ENCODE measurements at places on chromosomes 1 and 21. TPM values are rescaled to one million over a fixed set of nuclear protein-coding genes. Genes with fewer than 3 reads are reported as not detected.

Gene ADAMTS1
- 21.0 TPM for polyA plus RNA-seq

Gene CORT
- polyA plus RNA-seq, result not detected

Gene SPATA1
- polyA plus RNA-seq, result 1.5 TPM

Gene PPM1J
- 0.50 TPM for polyA plus RNA-seq

Gene AMPD1
- polyA plus RNA-seq, result not detected

Gene TDRD10
- polyA plus RNA-seq, result 2.4 TPM

GRCh38 chr1:2791027-2791760 is 10.3 kb downstream of the TTC34 start:
- no peak for DNase-seq

DNA sequence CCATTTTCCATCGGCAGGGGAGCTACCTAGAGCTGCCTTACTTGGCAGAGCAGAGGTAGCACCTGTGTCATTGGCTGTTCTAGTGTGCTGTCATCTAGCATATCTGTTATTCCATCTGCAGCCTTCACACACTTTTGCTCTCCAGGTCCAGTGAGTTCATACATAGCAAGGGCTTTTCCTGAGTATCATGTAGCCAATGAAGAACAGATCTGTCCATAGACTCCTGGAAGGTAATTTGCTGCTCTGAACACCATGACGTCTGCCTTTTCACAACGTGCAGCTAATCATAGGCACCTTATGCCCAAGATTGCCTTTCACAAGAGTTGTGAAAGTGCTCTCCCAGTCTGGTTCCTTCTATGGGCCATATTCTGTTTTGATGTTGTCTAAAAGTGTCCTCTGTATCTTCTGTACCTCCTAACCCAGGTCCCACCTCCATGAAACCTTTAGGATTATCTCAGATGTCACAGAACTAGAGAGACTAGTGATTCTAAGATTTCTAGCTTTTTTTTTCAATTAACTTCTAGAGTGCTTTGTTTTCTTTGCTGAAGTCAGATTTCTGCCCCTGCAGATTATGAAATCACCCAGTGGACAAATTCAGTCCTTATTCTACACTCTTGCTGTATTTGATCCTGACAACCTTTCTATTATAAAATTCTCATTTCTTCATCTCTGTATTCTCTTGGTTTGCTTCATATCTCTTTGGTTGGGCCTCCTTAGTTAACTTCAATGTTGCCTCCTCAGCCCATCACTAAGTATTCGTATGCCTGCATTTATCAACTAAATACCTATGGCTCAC is 134.8 kb downstream of the PBX1 start:
- no peak for DNase-seq

- DNase-seq, result no peak
These were observed 25.8 kb upstream of the IL6R start for GRCh38 chr1:154379301-154379700.

DNA sequence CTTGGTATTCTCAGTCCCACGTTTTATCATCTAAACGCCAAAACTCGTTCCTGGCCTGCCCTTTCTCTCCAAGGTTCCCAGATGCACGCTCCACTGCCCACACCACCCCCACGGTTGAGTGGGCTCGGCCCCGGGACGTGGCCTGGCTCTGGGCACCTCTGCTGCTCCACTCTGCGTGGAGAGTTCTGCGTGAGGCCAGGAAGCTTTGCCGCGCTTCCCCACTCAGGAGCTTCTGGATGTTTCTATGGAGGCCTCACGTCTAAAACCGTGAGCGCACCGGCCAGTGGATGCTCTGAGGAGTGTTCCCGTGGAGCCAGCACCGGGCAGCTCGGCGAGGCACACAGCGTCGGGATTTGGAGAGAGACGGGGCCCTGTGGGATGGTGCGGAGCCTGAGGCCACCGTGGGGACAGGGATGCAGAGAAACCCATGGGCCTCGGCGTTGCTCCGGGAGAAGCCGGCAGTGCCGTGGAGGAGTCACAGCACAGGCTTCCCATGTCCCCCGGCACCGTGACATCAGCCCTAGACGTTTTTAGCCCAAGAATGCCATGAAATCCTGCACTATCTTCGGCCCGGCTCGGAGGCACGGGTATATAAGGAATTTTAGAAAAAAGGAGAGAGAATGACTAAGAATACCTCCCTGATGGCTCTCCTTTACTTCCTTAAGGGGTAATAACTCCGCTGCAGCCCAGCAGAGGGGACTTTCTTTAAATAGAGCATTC is 125.9 kb downstream of the PRDM16 start:
- DNase-seq, result no peak

DNA sequence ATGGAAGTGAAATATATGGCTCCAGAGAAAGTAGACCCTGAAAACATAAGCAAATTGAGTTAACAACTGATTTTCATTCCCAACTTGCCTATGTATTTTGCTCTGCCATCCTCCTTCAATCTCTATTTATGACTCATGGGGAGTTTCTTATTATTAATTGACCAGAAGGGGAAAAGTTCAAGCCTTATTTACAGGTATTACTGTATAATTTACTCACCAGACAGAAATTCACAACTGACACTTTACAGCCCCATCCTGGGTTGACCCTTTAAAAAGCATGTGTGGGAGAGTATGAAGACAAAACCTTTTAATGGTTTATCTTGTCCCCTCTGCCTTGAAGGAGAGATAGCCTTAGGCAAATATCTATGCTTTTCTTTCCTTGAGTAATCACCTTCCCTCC is 39.8 kb upstream of the C1orf53 start:
- no peak for DNase-seq

DNA sequence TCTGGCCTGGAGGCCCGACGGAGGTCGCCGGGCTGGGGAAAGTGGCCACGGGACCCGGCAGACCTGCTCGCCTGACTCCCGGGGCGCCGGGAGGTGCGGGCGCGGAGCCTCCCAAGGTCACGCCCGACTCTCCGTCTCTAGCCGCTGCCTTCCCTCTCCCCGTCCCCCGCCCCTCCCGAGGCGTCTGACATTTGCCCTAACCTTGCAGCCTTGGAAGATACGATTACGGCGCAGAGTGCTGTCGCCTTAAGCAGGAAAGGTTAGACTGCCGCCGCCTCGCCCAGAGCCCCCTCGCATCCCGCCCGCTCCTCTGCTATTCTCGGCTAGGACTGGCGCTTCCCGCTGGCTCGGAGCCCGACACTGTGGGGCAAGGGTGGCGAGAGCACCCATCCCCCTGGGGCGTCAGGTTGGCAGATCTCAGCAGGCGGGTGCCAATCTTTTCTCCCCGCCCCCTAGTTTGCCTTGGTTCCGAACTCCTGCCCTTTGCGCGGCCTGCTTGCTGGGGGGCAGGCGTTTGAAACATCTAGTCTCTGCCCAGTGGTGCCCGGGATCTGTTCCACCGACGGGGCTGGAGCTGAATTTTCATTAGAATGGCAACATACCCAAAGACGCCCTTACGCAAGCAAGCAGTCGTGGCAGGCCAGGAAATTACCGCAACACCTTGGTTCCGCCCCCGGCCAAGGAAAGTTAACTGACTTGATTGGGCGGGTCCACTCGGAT is 835 bp downstream of the PGM1 start:
- DNase-seq, result peak; percentile 77

DNA sequence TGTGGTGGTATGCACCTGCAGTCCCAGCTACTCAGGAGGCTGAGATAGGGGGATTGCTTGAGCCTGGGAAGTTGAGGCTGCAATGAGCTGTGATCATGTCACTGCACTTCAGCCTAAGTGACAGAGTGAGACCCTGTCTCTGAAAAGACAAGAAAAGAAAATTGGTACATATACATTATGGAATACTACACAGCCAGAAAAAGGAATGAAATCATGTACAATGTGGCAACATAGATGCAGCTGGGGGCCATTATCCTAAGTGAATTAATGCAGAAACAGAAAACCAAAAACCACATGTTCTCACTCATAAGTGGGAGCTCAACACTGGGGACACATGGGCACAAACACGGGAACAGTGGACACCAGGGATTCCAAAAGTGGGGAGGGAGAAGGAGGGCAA is 7.1 kb upstream of the CFAP107 start:
- DNase-seq, result no peak

- DNase-seq, result no peak
These were observed 65.0 kb downstream of the LBR start for GRCh38 chr1:225362805-225363204.

All from stomach (tissue), 19 donors.